LHCN-M2 (cell line): ENCODE measurements at places on chromosomes 11 and 22. TPM values are rescaled to one million over a fixed set of nuclear protein-coding genes. Genes with fewer than 3 reads are reported as not detected.

- no peak for DNase-seq
These were observed 36.9 kb upstream of the KRTAP5-7 start for GRCh38 chr11:71490044-71490730.

GRCh38 chr11:61095021-61095420, 7.3 kb upstream of the CD5 start:
- DNase-seq = no peak

- DNase-seq = no peak
These were observed 84.9 kb downstream of the CSTPP1 start for GRCh38 chr11:47021527-47021818.

- peak; percentile 50 for DNase-seq
These were observed 1.1 kb downstream of the TRIM22 start for GRCh38 chr11:5690736-5691135.

DNA sequence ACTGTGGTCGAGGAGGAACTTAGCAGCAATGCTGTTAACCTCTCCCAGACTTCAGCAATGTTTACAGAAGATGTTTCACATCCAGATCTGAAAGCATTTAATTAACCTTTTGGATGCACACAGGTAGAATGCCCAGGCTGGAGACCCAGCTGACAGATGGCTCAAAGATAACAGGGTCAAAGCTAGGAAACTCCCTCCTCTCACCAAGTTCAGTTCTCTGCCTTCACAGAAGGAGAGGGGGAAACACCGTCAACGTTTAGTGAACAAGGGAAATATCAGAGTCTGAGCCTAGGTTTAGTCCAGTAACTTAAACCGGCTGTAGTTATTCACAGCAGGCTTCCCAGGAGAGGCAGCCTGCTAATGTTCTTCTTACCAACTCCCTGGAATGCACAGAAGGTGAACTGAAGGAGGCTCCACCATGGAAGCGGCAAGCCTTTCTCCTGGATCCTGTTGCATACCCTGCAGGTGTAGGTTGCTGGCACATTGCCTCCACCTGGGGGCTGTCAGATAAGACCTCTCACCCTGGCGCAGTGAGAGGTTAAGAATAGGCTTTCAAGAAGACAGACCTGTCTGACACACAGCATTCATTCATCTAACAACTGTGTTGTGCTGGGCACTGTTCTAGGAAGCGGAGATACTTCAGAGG, 23.5 kb upstream of the ANKK1 start:
- no peak for DNase-seq

GRCh38 chr11:70552167-70553150, 154.1 kb downstream of the CTTN start:
- no peak for DNase-seq

DNA sequence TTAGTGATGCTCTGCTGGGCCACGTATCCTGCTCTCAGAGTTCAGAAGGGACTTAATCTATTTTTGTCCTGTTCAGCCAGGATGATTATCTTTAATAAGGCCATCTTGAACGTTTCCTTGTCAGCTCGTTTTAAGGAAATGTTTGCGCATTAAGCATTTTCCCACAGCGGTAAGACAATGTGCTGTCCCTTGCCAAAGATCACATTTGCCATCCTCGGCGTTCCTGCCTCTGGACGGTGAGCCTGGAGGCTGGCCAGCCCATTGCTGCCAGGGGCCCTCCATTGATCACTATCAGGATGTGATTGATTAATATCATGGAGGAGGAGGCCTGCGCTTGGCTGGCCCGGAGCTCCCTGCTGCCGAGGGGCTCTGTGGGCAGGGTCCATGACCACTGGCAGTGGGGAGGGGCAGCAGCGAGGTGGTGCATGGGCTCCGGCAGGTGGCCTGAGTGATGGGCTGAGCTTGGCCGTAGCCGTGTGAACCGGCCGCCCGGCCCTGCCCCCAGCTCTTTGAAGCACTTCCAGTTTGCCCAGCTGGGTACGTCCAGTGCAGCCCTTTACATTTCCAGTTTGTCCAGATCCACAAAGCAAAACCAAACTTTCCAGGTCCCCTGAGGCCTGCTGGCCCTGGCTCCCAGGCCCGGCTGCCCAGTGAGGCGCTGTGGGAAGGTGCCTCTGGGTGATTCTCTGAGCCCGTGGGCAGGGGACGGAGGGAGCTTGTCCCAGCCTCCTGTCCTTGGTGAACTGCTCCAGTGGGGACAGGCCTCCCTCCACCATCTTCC, 49.5 kb upstream of the SMIM38 start:
- DNase-seq = no peak

DNA sequence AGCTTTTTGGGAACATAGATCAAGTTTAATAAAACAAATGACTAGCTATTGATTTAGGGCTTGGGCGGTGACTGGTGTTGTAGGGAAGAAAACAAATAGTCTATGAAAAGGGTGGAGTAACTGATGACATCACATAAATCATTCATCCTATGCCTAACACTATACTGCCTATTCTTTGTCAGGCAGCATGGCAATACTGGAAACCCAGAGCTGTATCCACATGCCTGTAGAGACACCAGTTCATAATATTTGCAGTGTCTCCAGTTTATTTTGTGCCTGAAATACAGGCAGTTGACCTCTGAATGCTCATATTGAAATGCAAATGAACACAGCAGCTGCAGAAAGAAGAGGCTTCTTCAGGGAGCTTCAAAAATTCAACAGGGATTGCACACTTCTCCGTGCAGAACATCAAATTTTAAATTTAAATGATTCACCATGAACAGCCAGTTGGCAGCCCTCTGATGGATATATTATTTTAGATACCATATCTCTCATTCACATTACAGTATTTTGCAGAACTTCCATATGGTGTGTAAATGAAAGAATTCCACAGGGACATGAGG, 283.1 kb upstream of the CTSC start:
- DNase-seq = no peak

GRCh38 chr11:47560426-47560825, 5.0 kb upstream of the PTPMT1 start:
- no peak for DNase-seq

GRCh38 chr11:19026862-19027261, 33.7 kb downstream of the MRGPRX2 start:
- DNase-seq = no peak

- DNase-seq = no peak
These were observed 72.1 kb downstream of the CELSR1 start for GRCh38 chr22:46465345-46465720.

DNA sequence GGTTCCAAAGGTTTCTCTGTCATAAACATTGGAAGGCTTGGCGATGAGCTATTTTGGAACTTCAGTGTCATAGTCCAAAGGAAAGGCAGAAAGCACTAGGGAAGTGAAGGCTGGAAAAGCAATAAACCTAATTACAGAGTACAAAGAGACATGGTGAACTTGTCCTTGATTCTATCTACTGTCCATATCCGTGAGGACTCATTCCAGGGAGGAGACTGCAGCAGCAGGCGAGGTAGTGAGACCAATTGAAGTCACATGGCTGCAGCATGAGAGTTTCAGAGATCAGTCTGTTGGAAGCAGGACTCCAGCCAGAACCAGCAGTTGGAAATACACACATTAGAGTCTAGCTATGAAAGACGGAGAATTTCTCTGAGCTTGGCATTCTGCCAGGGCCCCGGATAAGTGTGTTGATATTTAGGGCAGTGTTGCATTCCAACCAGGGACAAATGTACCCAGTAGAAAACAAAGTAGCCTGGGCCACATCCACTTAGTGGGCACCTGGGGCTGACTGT, 54.1 kb upstream of the ARHGAP42 start:
- DNase-seq = peak; percentile 32

- no peak for DNase-seq
These were observed 1649.1 kb downstream of the LRRC4C start for GRCh38 chr11:39810358-39810757.

- no peak for DNase-seq
These were observed 9.6 kb upstream of the TMEM184B start for GRCh38 chr22:38282397-38282796.

DNA sequence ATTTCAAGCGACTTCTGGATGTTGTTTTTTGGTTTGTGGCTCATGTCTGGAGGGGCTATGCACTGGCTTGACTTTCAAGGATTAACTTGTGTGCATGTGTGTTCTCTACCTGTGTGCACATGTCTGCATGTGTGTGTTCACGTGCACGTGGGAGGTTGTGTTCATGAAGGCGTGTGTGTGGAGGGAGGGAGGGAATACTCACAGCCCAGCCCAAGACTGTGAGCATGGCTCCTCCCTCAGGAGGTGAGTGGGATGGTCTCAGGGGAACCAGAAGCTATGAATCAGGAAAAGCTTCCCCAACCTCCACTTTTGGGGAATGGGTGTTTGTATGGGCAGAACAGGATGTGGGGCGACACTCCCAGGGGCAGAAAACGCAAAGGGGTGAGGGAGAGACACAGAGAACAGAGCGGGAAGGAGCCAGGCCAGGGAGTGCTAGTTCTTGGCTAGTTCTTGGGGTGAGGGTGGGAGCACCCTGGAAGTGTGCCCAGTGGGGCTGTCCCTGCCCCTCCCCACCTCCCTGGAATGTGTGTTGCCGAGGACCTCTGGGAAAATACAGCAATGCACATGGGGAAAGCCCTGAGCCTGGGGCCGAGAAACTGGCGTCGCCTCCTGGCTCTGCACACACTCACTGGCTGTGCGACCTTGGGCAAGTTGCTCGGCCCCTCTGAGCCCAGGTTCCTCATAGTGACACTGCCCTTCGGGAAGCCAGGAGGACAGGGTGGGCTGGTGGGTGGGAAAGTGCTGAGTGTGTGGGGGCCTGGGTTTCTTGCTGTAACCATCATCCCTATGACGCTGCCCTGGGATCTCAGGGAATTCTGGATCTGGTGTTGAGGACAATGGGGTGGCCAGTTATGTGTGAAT, 16.9 kb upstream of the ALX4 start:
- no peak for DNase-seq

GRCh38 chr11:95920460-95921105, 3.3 kb downstream of the MTMR2 start:
- no peak for DNase-seq

DNA sequence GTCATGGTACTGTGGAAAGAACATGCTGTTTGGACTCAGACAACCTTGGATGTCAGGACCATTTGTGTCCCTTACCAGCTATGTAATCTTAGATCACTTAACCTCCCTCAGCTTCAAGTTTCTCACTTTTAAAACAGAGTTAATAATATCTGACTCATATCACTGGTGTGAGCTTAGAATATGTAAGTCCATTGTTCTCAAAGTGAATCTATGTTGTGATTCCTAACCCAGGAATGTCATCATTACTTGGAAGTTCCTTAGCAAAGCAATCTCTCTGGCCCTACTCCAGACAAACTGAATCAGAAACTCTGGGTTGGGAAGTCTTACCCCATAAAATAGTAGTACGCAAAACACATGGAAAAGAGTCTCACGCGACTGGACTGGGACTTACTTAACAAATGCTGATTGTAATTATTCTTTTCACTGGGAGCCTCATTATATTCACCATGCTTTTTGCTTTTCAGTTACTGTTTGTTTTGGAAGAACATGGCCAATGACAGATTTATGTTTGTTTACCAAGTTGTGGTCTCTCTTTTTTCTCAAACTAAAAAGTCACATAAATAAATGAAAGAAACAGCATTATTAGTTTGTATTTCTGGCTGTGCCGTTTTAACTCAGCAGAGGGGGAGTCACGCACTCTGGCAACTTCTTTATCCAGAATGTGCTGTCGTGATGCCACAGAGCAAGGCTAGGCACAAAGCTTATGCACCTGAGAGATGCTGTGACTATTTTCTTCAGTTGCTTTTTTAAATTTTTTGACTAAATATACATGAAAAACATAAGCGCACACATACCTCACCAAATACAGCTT, 217.7 kb upstream of the CTSC start:
- DNase-seq = peak; percentile 99

GRCh38 chr11:109000531-109000930, 335.7 kb downstream of the DDX10 start:
- DNase-seq = no peak

DNA sequence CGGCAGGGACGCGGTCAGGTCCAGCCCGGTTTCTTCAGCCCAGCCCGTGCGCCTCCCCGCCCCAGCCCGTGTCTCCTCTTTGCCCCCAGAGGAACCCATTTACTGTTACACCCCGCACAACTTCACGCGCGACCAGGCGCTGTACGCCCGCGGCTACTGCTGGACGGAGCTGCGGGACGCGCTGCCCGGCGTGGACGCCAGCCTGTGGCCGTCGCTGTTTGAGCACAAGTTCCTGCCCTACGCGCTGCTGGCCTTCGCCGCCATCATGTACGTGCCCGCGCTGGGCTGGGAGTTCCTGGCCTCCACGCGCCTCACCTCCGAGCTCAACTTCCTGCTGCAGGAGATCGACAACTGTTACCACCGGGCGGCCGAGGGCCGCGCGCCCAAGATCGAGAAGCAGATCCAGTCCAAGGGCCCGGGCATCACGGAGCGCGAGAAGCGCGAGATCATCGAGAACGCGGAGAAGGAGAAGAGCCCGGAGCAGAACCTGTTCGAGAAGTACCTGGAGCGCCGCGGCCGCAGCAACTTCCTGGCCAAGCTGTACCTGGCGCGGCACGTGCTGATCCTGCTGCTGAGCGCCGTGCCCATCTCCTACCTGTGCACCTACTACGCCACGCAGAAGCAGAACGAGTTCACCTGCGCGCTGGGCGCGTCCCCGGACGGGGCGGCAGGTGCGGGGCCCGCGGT, 6.5 kb downstream of the PANX2 start:
- no peak for DNase-seq

DNA sequence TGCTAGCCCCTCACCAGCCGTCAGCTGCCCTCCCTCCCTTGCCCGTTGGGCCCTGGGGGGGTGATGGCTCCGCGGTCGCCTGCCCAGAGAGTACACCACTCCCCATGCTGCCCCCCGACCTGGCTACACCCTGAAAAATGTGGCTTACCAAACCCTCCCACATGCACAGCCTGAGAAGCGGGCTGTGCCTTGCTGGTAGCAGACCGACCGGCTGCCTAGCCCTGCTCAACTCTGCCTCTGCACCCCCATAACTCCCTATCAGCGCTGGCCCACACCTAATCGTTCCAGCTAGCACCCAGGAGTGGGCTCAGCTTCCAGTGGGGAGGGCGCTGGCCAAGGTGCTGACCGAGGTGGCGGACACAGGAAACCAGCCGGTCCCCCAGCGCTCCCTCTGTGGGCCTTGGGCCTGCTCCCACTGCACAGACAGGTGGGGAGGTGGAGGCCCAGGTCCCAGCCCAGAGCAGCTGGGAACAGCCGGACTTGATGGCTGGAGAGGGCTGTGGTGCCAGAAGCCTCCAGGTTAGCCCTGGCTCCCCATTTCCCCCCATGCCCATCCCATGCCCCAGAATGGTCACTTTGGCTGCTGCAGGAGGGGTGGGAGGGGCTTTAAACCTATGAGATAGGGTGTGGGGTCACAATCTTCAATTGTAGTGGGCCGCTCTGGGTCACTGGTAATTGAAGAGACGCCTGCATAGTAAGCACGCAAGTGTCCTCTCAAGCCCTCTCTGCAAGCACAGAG, 32.1 kb upstream of the PRODH start:
- no peak for DNase-seq

The OR5M8 gene
- not detected in 2 replicates for total RNA-seq

The POLR2L gene
- 91.8 and 146 TPM in 2 replicates for total RNA-seq

The CD82 gene
- total RNA-seq = 304 and 372 TPM in 2 replicates

The KRTAP5-2 gene
- total RNA-seq = not detected in 2 replicates

The CXCR5 gene
- not detected in 2 replicates for total RNA-seq

The JAM3 gene
- total RNA-seq = 116 and 152 TPM in 2 replicates

The C22orf31 gene
- not detected in 2 replicates for total RNA-seq

The STX5 gene
- 21.5 and 25.2 TPM in 2 replicates for total RNA-seq

The MS4A1 gene
- total RNA-seq = not detected in 2 replicates

The IGF2 gene
- total RNA-seq = 106 and 173 TPM in 2 replicates

The CRACR2B gene
- 0.40 and 1.3 TPM in 2 replicates for total RNA-seq

The GRIK4 gene
- total RNA-seq = 0.06 and 0.13 TPM in 2 replicates

The RFPL1 gene
- total RNA-seq = not detected in 2 replicates
